ENCODE measurements at places on chromosomes 13 and 19. TPM values are rescaled to one million over a fixed set of nuclear protein-coding genes. Genes with fewer than 3 reads are reported as not detected.

MUC16 gene
- total RNA-seq = not detected

DNA sequence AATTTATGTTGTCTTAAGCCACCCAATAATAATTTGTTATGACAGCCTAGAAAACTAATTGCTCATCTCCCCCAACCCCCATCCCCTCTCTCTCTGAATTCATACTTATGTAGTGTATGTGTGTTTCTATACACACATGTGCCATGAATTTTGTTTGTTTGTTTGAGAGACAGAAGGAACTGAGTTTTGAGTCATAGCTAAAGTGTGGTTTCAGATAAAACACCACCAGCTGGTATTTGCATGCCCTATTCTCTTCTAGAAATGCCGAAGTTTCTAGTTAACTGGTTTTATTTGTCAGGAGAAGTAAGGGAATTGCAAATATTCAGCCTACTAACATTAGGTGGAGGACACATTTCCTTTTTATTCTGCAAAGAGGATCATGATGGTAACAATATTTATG is 17.4 kb upstream of the LILRA2 start:
- DNase-seq = no peak

OR10H1 gene
- total RNA-seq = not detected

DNA sequence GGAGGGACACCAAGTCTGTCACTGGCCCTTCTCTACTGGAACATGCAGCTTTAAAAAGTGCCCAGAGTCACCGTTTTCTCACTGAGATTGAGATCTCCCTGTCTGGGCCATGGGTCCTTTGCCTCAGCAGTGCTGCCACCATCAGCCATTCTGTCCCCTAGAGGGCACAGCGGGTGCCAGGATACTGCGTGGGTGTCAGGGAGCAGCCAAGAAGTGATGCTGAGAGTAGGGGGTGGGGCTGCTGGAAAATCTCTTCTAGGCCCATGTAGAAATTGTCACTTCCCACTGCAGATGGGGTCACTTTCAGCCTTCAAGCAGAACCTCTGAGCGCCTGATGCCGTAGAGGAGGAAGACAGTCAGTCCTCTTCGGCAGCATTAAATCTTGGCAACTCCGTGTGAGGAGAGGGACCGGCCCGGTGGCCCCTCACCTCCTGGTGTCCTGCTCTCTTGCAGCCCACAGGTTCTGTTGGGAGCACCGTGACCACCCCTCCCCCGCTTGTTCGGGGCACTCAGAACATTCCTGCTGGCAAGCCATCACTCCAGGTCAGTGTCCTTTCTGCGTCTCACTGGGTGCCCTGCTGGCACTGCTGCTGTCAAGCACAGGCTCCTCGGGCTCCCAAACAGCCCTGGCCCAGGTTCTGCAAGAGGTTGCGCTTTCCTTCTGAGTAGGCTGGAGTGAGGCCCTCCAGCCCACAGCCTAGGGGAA is 21.4 kb downstream of the TSSK6 start:
- DNase-seq = no peak

GRCh38 chr13:111944171-111944583 is 122.8 kb upstream of the SOX1 start:
- no peak for DNase-seq

DNA sequence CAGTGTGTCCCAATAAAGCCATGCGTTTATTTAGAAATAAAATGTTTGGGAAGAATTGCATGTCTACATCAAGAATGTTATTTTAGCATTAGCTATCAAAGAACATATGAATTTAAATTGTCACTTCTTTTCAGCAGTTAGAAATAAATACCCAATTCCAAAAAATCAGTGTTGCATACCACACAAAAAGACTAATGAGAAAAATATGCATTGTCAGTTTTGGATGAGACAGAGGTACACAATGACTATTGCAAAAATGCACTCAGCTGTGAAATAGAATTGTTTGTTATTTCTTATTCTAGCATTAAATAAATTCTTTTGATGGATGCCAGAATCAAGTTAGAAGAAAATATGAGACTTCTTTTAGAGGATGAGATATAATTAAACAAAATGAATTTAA is 833.9 kb downstream of the SLITRK1 start:
- no peak for DNase-seq

GRCh38 chr19:4199699-4200293 is 17.3 kb downstream of the ANKRD24 start:
- DNase-seq = no peak

DNA sequence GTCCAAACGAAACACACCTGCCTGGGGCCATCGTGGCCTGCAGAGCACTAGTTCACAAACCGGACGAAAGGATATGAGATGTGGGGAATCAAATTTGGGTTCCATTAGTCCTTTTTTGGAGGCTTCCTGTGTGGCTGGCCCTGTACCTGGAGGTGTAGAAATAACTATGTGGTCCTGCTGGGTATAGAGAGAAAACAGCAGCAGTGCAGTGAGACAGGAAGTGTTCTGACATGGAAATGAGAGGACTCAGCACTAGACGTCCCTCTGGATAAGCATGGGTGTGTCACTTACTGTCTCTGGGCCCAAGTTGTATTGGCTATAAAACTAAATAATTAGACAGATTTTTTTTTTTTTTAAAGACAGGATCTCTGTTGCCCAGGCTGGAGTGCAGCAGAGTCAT is 12.3 kb downstream of the KDELR1 start:
- no peak for DNase-seq

GRCh38 chr13:41820581-41821237 is 140.2 kb downstream of the VWA8 start:
- DNase-seq = no peak

DNA sequence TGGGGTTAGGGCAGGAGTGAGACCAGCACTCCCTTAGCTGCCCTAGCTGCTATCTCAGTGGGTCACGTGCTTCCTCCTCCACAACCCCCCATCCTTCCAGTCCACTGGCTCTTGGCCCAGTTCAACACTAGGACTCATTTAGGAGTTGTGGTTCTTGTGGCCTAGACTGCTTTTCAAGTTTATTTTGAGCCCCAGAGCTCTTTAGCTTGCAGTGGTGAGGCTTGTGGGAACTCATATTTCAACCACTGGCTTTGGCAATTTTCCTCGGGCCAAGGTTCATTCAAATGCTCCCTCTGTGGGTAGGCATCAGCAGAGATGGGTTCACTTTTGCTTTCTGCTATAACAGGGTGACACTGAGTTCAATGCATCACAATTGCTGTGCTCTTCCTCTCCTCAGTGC is 436.2 kb upstream of the SLITRK5 start:
- DNase-seq = no peak

- no peak for DNase-seq
Measured at GRCh38 chr13:33233547-33233946, 52.0 kb downstream of the STARD13 start.

- no peak for DNase-seq
Measured at GRCh38 chr13:112325920-112326645, 50.1 kb upstream of the SPACA7 start.
